ENCODE measurements at places on chromosomes 3 and 15. TPM values are rescaled to one million over a fixed set of nuclear protein-coding genes. Genes with fewer than 3 reads are reported as not detected.

The SHC4 gene
- total RNA-seq = 1.0 TPM

The ARL14 gene
- 0.68 TPM for total RNA-seq

The MLF1 gene
- 12.0 TPM for total RNA-seq

The LPP gene
- 11.7 TPM for total RNA-seq

The DCBLD2 gene
- 403 TPM for total RNA-seq

The ST3GAL6 gene
- 11.1 TPM for total RNA-seq

The ADCY5 gene
- total RNA-seq = 1.7 TPM

Measured in HT1080 (cell line).